ENCODE measurements at places on chromosomes 7 and 10.

DNA sequence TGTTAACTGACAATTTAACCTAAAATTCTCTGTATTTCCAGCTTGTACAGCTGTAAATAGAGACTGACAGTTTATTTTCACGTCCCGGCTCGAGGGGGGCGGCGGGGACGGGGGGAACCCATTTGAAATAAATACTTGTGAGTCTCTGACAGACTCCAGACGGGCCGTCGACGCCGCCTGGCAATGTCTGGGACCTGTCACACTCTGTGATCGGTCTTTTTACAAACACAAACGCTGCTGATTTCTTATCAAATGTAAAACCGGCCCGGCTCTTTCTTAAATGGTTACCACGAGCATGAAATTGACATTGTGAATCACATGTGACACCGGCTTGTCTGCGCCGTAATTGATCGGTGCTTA, 57.0 kb downstream of the UNCX start:
- DNase-seq: no peak

- no peak for DNase-seq
Measured at GRCh38 chr10:15084502-15084922, 4.1 kb downstream of the ACBD7 start.

DNA sequence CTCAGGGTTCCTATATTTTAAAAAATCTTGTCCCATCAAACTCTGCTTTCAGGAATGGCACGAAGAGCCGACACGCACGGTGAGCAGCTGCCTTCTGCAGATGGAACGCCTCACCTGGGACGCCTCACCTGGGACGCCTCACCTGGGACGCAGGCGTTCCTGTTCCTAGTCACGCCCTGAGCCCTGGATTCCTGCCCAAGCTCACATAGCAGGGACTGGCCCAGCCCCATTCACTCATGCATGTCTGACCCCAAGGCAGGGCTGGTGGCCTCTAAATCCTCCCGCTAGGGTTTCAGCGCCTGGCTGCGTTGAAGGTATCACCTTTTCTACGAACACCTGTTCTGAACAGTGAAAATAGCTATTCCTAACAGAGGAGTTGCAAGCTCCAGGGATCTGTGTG, 49.8 kb downstream of the CARD11 start:
- no peak for DNase-seq

DNA sequence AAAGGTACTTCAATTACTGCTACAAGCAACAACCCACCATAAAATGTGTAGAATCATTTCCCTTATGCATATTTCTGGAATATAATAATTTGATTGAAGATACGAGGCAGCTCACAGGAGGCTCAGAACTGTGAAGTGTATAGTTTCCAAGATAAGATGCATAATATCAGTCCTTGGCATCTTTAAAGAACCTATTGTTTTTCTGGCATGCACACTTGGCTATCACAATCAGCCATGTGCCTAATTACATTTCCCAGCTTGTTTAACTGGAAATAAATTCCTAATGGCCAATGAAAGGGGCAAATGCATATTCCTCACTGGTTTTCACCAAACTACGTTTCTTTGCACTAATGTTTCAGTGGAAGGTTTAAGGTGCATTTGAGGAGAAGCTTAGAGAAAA, 83.4 kb upstream of the LRRC18 start:
- DNase-seq: no peak

DNA sequence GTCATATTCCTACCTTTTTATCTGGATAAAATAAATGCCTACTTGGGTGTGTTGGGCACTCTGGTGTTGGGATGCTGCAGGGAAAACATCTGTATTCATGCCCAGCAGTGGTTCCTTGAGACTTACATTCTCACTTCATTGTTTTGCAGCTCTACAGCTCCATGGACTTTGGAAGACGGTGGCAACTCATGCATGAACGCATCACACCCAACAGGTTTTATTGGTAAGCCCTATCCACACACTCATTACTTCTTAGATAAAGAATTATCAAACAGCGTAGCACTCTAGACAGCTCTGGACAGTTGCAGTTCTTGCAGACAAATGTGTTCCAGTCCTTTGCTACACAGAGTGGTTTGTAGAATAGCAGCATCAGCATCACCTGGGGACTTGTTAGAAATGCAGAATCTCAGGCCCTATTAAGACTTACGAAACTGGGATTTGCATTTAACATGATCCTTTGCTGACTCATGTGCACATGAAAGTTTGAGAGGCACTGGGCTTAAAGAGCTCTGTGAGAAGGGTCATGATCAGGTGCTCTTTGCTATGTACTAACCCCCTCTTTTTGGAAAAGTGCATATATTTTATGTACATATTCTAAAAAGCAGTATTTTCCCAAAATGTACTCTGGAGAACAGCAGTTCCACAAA, 401.9 kb downstream of the SORCS3 start:
- no peak for DNase-seq

GRCh38 chr10:111493024-111493625, 416.3 kb downstream of the ADRA2A start:
- no peak for DNase-seq

- no peak for DNase-seq
Measured at GRCh38 chr7:140316165-140316661, 82.1 kb downstream of the SLC37A3 start.

DNA sequence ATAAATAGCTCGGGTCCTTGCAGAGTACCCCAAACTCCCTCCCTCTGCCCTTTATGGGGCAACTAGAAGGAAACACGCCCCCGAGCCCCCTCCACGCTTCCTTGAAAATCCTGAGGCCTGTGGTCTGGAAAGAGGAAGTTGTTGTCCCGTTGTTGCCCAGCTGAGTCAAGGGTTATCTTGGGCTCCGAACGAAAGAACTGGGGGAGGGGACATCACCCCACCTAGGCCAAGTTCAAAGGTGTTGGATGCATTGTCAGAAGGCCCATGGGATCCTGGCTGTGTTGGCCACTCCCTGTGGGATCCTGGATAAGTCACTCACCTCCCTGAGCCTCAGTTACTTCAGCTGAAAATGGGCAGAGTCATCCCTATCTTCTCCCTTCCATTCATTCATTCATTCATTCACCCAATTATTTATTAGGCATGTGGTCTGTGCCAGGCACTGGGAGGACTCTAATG, at the start of gene CCL24:
Gene CCL24 (minus strand): TSS at position 26 of the 456 bp plus-strand sequence. CDS start 91 bp downstream, outside the sequence.
- DNase-seq: no peak

- no peak for DNase-seq
Measured at GRCh38 chr10:26555719-26556368, 117.7 kb downstream of the APBB1IP start.

GRCh38 chr10:100728928-100729861, 16.2 kb upstream of the PAX2 start:
- no peak for DNase-seq

GRCh38 chr10:57716884-57717283, 550.8 kb downstream of the IPMK start:
- no peak for DNase-seq

GRCh38 chr10:88660598-88660884, 3.7 kb upstream of the LIPF start:
- DNase-seq: no peak

DNA sequence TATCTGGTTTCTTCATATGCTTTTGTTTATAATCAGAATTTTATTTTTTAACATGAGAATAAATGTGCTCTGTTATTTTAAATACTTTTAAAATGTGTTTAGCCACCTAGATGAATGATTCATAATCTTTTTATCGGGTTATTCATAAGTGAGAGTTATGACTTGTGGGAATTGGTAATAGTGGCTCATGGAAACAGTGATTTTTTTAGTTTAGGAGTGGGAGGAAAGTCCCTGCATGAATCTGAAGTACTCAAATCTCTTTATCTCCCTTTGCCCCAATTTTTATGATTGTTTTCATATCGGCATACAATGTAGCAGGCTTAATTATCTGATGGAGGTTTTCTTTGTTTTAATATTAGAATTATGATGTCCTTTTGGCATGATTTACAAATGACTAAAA, 42.9 kb downstream of the TAX1BP1 start:
- DNase-seq: no peak

GRCh38 chr10:116286626-116287200, 13.7 kb upstream of the GFRA1 start:
- no peak for DNase-seq

DNA sequence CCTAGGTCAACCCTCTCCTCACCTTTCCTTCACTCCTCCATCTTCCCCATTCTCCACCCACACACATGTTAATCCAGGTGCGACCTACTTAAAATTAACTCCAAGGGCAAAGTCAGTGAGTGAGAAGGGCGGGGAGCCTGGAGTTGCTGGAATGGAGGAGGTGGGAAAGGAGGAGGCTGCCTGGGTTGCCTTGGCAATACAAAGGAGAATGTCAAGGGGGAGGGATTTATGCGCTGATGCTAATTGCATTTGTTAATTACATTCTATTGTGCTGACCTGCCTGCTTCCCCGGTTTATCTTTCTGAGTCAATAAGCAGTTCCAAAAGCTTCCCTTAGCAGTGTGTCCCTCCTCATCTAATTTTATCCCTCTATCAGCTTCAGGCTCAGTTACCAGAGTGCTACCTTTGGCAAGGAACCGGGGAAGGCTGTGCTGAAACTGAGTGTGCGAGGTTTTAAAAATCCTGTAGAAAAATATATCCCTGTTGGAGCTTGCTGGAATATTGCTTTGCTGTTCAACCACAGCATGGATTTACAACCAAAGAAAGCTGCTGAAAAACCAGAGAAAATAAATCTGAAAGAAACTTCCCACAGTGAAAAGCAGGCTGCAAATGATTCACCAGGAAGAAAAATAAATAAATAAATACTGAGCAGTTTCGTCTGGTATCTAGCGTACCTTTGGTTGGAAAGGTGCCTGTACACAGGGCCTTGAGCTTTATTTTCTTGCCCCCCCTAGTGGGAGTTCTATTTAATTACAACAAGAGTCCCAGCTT, 113.2 kb upstream of the DGKB start:
- peak; percentile 5 for DNase-seq

DNA sequence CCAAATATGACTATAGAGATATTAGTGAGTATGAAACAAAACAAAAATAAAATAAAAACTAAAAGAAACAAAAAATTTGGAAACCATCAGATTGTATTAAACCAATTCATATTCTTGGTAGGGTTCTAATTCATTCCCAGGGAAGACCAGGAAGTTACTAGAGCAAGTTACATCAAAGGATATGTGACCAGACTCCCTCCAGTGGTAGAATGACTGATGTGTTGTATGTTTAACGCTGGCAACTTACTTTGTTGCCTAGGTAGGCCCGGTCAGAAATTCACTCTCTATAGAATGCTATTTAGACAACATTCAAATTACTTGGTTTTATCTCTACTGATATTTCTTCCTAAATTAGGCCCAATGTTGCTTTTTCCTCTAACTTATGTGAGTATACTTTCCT, 5.2 kb downstream of the PHYHIPL start:
- peak; percentile 17 for DNase-seq

GRCh38 chr10:97078261-97078937, 107.4 kb downstream of the SLIT1 start:
- DNase-seq: no peak

DNA sequence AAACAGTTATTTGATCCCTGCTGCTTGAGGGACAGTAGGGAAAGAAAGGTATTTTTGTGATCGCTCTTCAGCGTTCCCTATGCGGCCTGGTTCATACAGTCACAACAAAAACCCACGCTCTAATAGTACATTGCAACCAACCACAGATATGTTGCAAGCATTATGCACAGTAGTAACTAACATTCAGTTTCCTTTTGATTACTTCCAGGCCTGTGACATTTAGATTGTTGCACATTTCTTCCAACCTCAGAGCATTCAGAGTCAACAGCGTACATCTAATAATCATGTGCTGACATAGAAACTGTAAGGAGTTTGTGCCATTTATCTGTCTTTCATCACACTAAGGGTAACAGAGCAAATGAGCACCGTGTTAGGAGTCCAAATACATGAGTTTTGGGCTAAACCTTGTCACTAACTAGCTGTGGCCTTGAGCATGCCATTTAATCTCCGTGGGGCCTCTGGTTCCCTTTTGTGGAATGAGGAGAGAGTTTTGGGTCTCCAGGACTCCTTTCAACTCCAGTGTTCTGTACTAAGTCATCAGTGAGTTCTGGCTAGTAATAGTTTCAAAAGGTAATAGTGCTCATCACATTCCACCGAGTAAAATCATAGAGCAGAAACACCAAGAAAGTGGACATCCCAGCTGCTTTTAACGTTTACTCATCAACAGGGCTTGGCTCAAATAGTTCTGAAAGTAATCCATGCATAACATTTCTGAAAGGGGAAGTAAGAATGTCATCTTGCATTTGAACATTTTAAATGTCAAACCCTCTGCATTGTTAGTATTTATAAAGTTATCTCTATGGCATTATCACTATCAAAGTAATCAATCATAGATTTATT, 99.0 kb upstream of the FZD1 start:
- peak; percentile 24 for DNase-seq

GRCh38 chr7:98555403-98555802, 61.7 kb upstream of the NPTX2 start:
- no peak for DNase-seq

GRCh38 chr7:20307119-20307518, 23.6 kb upstream of the ITGB8 start:
- peak; percentile 73 for DNase-seq

- no peak for DNase-seq
Measured at GRCh38 chr10:35638101-35638500, 4.0 kb downstream of the FZD8 start.

GRCh38 chr10:48564466-48565160, 40.3 kb downstream of the ARHGAP22 start:
- DNase-seq: no peak

- DNase-seq: no peak
Measured at GRCh38 chr10:50990568-50991455, 83.5 kb upstream of the PRKG1 start.

- no peak for DNase-seq
Measured at GRCh38 chr7:5528071-5528814, 104.6 kb upstream of the TNRC18 start.

DNA sequence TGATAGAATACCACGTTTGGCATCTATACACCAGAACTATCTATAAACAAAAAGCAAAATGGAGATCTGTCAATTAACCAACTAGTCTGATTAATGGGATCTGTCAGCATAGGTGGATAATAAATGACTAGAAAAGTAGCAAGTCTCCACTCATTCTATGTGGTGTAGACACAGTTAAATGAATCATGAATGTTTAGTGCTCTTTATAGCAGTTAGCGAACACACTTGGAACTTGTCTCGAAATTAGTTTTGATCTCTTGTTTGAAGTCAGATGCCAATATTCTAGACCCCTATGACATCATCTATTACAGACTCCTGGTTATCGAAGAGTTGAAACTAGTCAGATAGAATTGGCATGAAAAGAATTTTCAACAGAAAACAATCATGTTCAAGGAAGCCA, 259.7 kb downstream of the AHR start:
- no peak for DNase-seq

DNA sequence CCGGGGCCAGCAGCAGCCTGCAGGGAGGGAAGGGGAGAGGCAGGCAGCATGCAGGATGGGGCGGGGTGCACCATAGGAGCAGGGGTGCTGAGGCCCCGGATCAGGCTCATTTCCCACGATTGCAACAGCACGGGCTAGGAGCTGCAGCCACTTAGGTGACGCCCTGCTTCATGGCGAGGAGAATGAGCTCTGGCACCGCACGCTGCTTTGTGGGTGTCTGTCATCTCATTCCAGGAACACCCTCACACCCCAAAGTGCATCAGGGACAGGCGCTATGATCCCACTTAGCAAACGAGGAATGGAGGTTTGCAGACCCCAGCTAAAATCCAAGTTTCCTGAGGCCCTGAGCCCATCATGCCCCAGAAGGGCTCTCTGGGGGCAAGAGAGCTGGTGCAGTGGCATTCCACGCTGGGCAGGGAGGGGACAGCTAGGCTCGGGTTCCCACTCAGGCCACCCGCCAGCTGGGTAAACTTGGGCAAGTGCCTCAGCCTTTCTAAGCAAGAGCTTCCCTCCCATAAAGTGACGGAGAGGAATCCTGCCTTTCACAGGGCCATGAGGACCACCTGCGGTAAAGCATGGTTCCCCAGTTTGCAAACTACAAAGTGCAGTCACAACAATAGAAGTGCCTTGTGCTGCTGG, 9.3 kb downstream of the KCNH2 start:
- DNase-seq: no peak

All from GM12878 (cell line).